ENCODE measurements at places on chromosomes 6 and 20. TPM values are rescaled to one million over a fixed set of nuclear protein-coding genes. Genes with fewer than 3 reads are reported as not detected.

The JPH2 gene
- not detected for total RNA-seq

The RNF39 gene
- total RNA-seq, result under 0.01 TPM

The PDE7B gene
- total RNA-seq, result 4.5 TPM

The CST8 gene
- not detected for total RNA-seq

The MACROD2 gene
- total RNA-seq, result 0.95 TPM

The PLCB4 gene
- total RNA-seq, result 4.8 TPM

The PTCHD4 gene
- 15.0 TPM for total RNA-seq

The PGC gene
- total RNA-seq, result not detected

The MYLK4 gene
- 0.87 TPM for total RNA-seq

The PCK1 gene
- not detected for total RNA-seq

The CALHM5 gene
- 1.3 TPM for total RNA-seq

The PLCB1 gene
- total RNA-seq, result 20.0 TPM

The GMPR gene
- 15.4 TPM for total RNA-seq

The RWDD2A gene
- 4.6 TPM for total RNA-seq

The NOP56 gene
- 119 TPM for total RNA-seq

The SYCP2L gene
- total RNA-seq, result not detected

The SNAI1 gene
- total RNA-seq, result 2.0 TPM

The SEL1L2 gene
- total RNA-seq, result not detected

The C20orf141 gene
- not detected for total RNA-seq

The ANKS1A gene
- total RNA-seq, result 15.6 TPM

The LY6G6D gene
- total RNA-seq, result not detected

The ATP6V1G2 gene
- total RNA-seq, result 0.17 TPM

The C20orf202 gene
- 0.17 TPM for total RNA-seq

The CBLN4 gene
- total RNA-seq, result not detected

The CST5 gene
- total RNA-seq, result not detected

The BCAS1 gene
- not detected for total RNA-seq

The GRIK2 gene
- total RNA-seq, result 0.09 TPM

The CDH26 gene
- total RNA-seq, result 0.87 TPM

All from dermis lymphatic vessel endothelial cell (primary cell).